A673 (cell line): ENCODE measurements at places on chromosomes 12 and 14. TPM values are rescaled to one million over a fixed set of nuclear protein-coding genes. Genes with fewer than 3 reads are reported as not detected.

GRCh38 chr14:54261283-54261682 lies 135.5 kb upstream of the CDKN3 start:
- no peak for DNase-seq

The EIF2S3B gene
- total RNA-seq: 3.8 and 5.1 TPM in 2 replicates

The VRTN gene
- not detected in 2 replicates for total RNA-seq

DNA sequence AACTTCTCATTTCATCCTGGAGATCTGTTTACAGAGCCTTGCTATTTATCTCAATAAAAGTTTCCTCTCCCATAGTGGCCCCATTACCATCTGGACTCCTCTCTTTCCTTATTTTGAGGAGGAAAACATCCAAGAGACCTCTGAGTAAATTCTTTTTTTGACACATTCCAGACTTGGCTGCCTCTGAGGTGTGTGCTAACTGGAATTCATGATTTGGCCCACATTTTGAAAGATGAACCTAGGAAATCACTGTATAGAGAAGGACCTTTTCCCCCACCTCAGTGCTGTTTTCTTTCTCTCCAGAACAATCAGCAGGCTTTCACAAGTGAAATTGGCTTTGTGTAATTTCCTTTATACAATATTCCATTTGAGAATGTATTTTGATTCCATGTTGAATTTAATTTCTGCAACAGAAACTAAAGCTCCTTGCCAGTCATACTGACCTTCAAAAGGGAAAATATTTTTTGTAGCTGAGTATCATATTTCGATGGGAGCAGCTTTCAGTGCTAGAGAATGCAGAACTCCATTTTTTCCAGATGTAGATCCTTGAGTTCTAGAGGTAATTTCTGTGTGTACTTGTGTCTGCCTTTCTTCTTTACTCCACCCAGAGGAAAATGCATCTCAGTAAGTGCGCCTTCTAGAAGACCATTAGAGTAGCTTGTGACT lies 244.9 kb upstream of the RGS6 start:
- DNase-seq: no peak

DNA sequence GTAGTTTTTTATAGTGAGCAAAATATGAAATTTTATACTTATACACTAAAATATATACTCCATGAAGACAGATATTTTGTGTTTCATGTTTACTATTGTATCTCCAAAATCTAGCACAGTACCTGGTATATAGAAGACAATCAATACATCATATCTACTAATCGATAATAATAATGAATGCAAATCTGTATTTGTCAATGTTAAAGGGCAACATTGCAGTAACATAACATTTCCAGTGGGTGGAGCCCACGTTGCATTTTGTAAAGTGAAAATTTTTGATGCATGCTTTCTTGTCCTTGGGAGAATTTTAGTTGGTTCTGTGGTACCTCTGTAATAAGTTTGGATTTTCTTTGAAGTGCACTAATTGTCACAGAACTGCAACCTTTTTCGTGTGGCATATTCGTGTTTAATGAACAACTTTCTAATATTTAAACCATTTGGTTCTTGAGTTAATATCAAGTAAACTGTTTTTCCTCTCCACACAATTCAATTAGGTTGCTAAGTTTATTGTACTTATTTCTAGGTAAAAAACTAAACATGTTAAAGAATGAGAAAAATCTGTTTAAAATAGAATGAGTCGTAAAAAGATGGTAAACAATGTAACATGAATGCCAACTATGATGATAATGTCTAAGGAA lies 47.4 kb downstream of the AVPR1A start:
- DNase-seq: peak; percentile 46

The SLC16A7 gene
- total RNA-seq: 1.9 and 2.5 TPM in 2 replicates

GRCh38 chr12:64876388-64877071 lies 52.1 kb downstream of the TBC1D30 start:
- no peak for DNase-seq

- no peak for DNase-seq
These were observed 17.4 kb downstream of the GNG2 start for GRCh38 chr14:51877810-51878209.

DNA sequence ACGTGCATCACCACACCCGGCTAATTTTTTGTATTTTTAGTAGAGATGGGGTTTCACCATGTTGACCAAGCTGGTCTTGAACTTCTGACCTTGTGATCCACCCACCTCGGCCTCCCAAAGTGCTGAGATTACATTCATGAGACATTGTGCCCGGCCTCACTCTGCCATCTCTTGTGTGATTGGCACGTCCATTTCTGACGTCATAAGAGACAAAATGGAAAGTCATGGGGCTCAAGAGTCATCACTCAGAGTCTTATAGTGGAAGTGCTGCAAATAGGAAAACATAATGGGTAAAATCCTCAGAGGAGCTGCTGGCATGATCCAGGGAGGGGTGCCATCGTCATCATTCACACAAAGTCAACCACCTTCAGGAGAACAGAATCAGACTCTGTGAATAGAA lies 54.2 kb upstream of the GPATCH2L start:
- no peak for DNase-seq

GRCh38 chr14:77208291-77208978 lies 26.8 kb downstream of the TMEM63C start:
- peak; percentile 64 for DNase-seq

DNA sequence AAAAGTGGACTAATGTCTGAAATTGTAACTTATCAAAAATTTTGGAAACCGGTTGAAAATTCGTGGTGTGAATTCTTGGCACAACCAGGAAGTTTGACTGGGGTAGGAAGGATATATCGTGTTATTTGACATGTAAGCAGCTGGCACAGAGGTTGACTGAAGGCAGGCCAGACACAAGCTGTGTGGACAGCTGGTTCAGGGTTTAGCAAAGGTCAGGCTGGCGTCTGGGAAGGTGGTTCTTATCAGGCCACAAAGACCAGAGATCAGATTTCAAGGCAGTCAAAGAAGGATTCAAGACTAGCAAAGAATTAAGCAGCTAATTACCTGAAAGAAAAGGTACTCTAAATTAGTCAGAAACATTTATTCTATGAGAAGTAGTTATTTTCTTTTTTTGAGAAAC lies 450.2 kb upstream of the MDGA2 start:
- no peak for DNase-seq

- DNase-seq: no peak
These were observed 37.1 kb upstream of the VSX2 start for GRCh38 chr14:74202113-74202512.

DNA sequence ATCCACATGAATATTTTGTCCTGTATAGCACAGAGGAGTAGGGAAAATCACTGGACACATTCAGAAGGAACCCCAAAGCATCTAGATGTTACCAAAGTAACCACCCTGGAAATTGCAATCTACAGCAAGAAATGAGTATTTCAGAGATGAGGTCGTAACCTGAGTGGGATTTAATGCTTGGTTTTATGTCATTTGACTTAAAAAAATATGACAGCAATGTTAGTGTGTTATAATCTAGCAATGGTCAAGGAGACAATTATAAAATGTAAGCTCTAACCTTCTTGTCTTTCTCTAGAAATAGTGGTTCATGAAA lies 256.6 kb downstream of the NAV3 start:
- no peak for DNase-seq

DNA sequence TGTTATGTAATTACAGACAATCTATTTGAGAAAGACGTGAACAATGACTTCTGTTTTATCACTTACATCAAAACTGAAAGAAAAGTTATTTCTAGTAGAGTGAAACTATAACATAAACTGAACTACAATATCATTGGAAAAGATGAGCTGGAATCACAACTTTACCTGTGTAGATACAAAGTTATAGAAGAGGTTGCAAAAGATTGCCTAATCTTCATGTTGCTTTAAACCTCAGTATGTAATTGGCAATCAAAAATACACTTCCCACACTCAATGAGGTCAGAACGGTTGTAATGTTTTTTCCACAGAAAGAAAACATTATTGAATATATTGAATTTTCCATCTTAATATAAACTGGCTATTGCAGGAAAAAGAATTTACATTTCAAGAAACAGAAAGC lies 37.7 kb upstream of the GXYLT1 start:
- DNase-seq: no peak

DNA sequence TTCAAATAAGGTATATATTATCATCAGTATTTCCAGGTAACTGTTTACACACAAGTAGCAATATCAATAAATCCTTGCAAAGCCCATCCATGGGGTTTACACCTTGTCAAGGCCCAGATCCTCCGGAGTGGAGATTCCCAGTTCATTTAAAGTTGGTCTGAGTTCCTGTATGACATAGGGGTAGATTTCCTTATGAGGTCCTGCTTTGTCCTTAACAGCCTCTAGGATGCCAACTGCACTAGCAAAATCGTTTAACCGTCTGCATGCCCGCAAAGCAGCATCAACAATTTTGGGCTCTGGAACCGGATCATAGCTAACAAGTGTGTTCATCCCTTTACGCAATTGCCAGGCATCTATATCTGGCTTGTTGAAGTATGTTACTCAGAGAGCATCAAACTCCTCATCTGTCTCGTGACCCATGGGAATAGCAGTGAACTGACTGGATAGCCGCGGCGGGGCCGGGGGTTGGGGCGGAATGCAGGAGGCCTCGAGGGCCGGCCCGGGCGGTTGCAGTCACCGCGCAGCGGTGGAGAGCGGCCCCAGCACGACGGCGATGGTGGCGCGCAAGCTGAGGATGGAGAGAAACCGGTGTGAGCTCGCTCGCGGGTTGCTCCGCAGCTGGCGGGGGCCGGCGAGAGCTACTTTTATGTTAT lies 30.6 kb upstream of the FBXO34 start:
- no peak for DNase-seq

GRCh38 chr12:54678131-54678530 lies 30.0 kb upstream of the DCD start:
- DNase-seq: no peak

DNA sequence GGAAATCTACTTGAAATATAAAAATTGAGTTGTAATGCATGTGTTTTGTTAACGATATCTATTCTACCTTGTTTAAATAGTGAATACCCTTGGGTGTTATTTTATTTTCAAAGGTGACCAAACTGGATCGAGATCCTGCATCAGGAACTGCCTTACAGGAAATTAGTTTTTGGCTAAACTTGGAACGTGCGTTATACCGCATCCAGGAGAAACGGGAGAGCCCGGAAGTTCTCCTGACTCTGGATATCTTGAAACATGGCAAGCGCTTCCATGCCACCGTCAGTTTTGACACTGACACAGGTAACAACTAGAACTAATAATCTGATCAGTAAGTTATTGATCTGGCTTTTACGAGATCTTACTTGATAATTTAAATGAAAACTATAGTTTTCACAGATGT lies 15.9 kb downstream of the DYNC1H1 start:
- DNase-seq: no peak

- peak; percentile 10 for DNase-seq
These were observed 57.5 kb upstream of the GARIN2 start for GRCh38 chr14:67131691-67132090.

DNA sequence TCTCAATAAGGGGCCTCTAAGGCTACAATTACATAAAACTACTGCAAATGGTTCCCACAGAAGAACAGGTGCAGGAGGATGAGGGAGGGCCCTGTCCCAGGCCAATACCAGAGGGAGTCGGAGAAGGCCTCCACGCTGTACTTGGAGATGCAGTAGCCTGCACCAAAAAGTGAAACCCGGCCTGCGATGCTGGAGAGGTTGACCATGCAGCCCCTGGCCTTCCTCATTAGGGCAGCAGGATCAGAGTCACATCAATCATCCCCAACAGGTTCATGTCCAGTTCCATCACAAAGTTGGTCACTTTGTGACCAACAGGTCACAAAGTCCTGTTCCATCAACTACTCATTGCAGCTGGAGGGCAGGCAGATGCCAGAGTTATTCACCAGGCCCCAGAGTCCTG lies 23.0 kb downstream of the ZBTB39 start:
- DNase-seq: no peak

The CLEC9A gene
- total RNA-seq: not detected in 2 replicates

The AREL1 gene
- total RNA-seq: 48.7 and 52.1 TPM in 2 replicates

GRCh38 chr12:104183443-104183842 lies 32.1 kb upstream of the TXNRD1 start:
- DNase-seq: no peak

GRCh38 chr12:51819736-51820525 lies 28.6 kb downstream of the FIGNL2 start:
- DNase-seq: no peak

The ABCC9 gene
- total RNA-seq: 0.04 TPM in 1 of 2 replicates, not detected in the other

The RDH12 gene
- total RNA-seq: not detected in 2 replicates

- DNase-seq: peak; percentile 34
These were observed 866 bp upstream of the PITPNM2 start for GRCh38 chr12:123151457-123152454.

The PKP2 gene
- total RNA-seq: 3.8 and 5.3 TPM in 2 replicates

- no peak for DNase-seq
These were observed 16.5 kb downstream of the NINJ2 start for GRCh38 chr12:646442-647384.

The ARID4A gene
- 24.1 and 24.9 TPM in 2 replicates for total RNA-seq

DNA sequence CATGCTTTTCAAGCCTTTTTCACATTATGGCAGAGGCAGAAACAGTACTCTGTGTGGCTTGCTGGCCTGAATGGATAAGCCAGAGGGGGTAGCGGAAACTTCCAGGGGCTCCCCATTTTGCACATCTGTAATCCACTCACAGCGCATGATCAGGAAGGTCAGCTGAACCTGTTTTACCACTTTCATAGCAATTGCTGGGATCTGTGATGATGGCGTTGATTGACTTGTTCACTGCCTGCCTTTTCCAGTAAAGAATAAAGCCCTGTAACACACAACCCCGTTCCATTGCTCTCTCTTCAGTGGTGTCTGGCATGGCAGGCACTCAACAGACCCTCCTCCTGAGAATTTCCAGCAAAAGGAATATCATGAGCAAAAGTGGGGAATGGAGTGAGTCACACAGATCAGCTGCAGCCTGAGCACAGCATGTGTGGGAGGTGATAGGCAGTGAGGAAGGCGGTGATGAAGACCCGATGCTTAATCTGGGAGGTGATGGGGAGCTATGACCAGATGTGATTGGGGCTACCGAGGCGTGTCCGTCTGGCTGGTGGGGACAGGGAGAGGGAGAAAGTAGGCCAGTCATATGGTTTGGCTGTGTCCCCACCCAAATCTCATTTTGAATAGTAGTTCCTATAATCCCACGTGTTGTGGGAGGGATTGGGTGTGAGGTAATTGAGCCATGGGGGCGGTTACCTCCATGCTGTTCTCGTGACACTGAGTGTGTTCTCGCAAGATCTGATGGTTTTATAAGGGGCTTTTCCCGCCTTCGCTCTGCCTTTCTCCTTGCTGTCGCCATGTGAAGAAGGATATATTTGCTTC lies 44.7 kb upstream of the CHST11 start:
- no peak for DNase-seq

The LMNTD1 gene
- not detected in 2 replicates for total RNA-seq

GRCh38 chr14:90296641-90297040 lies 35.1 kb downstream of the NRDE2 start:
- no peak for DNase-seq
